ENCODE measurements at places on chromosomes 4 and X. TPM values are rescaled to one million over a fixed set of nuclear protein-coding genes. Genes with fewer than 3 reads are reported as not detected.

DKK2 gene
- total RNA-seq, result not detected

GYPE gene
- total RNA-seq, result 0.17 TPM

SULT1E1 gene
- total RNA-seq, result 2.4 TPM

DNA sequence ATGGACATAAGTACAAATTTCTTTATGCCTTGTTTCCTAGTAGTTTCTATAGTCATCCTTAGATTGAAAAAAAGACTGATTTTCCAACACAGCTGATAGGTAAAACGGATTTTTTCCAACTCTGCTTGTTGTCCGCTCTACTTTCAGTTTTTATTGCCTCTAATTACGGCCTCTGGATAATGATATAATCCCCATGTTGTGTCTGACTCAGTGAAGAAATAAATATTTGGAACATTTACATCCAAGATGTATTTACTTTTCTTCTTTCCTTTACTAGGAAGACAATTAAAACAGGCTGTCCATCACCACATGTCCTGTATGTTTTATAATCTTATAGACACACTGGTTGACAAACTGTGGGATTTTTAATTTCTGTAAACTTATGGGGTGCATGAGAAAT, 6.8 kb upstream of the CXCL3 start:
- DNase-seq, result no peak

DNA sequence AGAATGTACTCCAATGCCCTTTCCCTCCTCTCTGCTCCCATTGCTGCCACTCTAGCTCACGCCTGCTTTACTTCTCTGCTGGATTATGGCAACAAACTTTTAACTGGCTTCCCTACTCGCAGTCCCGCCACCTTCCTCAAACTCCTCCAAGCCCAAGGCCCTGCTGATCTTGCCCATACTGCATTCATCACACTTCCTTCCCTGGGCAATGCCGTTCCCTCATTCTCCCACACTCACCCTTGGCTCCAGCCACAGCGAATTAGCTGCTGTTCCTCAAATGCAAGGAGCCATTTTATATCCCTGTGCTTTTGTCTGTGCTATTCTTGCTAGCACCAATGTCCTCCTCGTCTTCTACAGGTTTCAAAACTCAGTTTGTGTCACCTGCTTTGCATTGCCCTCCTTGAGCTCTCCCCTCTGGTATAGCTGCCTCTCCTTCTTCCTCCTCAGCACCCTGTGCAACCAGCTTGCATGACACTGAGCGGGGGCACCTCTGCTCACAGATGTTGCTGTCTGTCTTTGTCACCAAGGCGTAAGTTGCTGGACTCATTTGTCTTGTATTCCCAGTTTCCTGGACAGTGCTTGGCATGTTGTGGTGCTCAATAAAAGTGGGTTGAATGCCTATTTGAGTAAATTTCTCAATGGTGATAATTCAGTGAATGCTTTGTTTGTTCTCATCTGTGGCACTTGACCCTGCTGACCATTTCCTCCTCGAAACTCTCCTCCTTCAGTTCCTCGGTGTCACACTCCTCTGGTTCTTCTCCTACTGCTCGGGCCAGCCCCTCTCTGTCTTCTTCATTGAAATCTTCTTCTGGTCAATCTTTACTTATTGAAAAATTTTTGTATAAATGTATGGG, 22.4 kb upstream of the MGST2 start:
- DNase-seq, result no peak

GRCh38 chr4:27023366-27023765, 162.7 kb downstream of the STIM2 start:
- no peak for DNase-seq

GRCh38 chr4:54067166-54067565, 2.8 kb upstream of the CHIC2 start:
- DNase-seq, result peak; percentile 87

DNA sequence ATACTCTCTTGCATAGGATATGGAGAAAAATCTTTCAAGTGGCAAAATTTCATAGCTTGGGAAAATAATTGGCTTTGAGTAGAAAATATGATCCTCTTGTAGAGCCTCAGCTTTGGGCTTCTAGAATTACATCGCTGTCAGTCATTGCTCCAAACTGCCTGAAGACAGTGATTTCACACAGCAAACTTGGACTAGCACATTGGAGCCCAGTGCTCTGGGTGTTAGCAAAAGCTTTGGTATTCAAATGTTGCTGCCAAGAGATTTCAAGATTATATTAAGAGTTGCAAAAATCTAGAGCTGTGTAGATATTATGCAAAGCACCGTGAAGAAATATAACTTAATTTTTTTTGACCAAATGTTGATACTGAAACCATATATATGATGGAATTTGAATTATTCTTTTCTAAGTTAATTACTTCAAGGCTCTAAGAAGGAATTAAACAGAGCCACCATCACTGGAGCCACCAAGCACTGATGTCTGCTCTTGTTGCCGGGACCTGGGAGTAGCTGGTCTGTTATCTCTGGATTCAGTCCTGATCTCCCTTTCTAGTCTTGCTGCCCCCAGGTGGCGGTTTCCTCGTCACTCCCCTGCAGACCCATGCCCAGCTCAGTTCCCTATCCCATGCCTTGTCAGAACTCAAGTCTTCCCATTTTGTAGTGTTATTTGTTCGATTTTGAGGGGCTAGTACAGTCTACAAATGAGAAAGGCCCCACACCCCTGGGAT, 260.7 kb upstream of the SFRP2 start:
- DNase-seq, result no peak

Data from dermis blood vessel endothelial cell (primary cell).